HT-29 (cell line): ENCODE measurements at places on chromosomes 1 and 21.

DNA sequence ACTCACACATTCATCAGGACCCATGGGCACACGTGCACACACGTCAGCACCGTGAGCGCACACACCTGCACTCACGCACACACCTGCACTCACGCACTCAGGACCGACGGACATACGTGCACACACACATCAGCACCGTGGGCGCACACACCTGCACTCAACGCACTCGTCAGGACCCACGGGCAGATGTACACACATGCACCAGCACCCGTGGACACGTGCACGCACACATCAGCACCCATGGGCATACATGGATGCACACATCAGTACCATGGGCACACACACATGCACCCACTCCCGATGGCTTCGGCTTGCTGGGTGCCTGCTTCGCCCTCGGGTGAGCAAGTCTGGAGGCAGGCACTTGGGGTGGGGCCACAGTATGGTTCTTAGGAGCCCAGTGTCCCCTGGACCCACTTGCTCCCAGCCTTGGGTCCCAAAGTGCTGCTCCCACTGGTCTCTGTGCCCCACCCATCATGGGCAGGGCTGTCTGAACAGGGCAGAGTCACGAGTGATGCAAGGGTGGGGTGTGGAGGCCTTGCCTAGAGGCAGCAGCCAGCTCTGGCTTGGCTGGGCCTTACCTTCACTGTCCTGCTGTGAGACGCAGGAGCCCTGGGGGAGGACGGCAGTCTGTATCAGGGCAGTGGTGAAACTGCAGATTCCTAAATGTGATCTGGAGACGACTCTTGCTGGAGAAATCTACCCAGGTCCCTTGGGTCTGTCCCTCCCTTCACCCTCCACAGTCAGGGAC, 49.8 kb downstream of the SKI start:
- DNase-seq, result no peak

DNA sequence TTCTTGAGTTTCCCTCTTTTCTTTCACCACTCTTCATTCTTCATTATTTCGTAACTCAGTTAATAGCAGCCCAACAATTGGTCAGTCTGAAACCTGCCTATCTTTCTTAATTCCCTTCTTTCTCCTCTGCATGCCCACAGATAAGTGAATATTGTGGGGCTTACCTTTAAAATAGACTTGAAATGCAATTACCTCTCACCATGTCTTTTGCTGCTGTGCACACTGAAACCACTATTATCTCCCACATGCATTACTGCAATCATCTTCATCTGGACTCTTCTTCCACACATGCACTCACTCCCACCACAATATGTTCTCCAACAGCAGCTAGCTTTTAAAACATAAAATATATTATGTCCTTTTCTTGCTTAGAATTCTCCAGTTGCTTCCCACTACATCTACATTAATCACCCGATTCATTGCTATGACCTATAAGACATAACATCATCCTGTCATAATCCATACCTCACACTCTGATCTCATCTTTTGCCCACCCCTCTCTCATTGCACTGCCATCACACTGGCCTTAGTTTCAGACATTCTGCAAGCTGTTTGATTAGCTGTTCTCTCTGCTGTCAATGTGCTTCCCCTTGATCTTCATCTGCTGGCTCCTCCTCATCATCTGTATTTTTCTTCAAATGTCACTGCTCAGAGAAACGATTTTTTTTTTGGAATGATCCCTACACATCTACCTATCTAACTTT, 304.8 kb downstream of the PTPRC start:
- no peak for DNase-seq

DNA sequence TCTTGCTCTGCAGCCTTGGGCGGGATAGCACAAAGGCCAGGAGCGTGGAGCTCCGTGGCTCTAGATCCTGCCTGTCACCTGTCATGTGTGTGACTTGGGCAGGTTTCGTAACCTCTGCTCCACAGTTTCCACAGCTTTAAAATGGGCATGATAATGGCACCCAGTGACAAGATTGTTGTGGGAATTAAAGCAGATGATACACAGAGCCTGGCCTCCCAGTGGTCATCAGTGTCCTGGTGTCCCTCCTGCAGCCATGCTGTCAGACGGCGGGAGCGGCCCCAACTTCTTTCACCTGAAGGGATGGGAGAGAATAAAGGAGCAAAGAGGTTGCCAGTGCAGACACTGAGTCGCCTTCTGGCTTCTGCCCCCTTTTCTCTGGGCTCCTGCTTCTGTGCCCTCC, 61.5 kb downstream of the SLC37A1 start:
- DNase-seq, result no peak

- peak; percentile 58 for DNase-seq
Observed at GRCh38 chr1:235012436-235013210, 116.0 kb downstream of the TOMM20 start.

DNA sequence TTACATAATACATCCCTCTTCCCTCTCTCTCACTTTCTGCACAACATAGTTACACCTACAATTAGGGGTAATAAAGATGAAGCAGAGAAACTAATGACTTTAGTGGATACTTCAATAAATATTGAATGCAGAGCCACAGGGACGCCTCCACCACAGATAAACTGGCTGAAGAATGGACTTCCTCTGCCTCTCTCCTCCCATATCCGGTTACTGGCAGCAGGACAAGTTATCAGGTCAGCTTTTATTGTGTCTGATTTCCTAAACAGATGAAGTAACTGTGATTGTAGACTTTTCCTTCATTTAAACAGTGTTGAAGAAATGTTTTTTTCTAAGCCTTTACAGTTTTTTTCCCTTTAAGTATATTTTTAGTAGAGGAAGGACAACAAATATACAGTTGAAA, 281.6 kb downstream of the TPR start:
- no peak for DNase-seq

DNA sequence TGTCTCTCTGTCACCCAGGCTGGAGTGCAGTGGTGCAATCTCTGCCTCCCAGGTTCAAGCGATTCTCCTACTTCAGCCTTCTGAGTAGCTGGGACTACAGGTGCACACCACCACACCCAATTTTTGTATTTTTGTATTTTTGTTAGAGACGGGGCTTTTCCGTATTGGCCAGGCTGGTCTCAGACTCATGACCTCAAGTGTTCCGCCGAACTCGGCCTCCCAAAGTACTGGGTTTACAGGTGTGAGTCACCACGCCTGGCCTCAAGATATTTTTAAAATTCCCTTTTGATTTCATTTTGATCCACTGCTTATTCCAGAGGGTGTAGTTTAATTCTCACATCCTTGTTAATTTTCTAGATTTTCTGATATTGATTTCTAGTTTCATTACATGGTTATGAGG, 3.8 kb downstream of the IFI44L start:
- DNase-seq, result no peak

GRCh38 chr1:116825207-116825719, 71.0 kb downstream of the CD2 start:
- DNase-seq, result no peak

DNA sequence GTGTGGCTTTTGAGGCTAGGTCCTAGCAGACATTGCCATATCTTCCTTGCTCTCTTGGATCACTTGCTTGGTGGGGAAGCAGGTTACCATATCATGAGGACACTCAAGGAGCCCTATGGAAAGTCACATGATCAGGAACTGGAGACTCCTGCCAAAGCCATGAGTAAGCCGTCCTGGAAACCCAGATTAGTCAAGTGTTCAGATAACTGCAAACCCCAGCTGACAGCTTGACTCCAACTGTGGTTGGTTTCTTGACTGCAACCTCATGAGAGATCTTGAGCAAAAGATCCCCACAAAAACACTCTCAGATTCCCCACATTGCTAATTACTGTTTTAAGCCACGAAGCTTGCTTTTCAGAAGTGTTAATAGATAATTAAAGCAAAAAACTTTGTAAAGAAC, 58.6 kb downstream of the CACNA1E start:
- DNase-seq, result no peak

DNA sequence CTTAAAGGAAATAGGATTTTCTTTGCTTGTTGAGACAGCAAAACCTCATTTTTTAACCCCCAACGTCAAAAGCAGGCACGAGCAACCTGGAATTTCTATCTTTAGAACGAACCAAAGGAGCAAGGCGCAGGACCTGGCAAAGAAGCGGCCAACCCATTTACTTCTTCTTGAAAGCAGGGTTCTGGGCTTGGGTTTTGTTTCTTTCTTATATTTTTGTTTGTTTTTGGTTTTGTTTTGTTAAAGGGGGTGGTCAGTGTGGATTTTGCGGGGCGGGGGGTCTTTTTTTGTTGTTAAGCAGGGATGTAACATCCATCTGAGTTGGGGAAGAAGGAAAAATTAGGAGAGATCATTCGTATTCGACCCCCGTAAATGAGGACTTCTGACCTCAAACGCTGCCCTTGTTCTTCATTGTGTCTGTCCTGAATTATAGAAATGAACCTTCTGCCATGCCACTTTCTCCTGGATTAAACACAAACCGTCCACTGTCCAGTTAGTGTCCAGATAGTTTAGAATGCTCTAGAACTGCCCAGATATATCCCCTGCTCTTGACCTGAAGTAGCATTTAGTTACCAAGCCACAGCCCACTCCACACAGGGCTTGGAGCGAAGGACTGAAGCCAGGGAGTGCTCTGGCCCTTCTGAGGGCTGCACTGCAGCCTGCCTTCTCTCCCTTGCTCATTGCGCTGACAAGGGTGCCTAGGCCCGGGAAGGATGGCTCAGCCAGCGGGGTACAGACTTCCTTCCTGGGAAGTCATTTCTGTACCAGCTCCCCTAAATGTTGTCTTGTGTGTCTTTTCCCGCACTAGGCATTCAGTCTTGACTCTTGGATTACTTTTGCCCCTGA, 909 bp upstream of the APP start:
- no peak for DNase-seq

DNA sequence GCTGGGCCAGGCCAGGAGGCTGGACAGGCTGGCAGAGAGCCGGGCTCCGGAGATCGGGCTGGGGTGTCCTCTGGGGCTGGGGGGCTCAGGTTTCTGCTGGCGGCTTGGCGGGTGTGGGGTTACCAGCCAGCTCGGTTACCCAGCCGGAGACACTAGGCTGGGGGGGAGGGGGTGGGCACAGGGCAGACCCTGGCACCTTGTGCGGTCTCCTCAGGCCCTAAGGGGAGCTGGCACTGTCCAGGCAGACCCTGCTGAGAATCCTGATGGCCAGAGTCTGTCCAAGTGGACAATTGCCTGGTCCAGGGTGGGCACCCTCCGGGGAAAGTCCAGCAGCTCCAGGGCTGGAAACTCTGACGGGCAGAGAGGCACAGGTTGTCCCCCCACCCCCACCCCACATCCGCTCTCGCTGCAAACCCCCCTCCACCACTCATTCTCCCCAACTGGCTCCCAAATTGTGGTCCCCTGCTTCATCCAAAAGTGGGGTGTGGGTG, 6.7 kb downstream of the ZBTB7B start:
- DNase-seq, result no peak

GRCh38 chr1:219367496-219367895, 193.8 kb downstream of the LYPLAL1 start:
- DNase-seq, result no peak
